ENCODE measurements at places on chromosomes 7 and 10. TPM values are rescaled to one million over a fixed set of nuclear protein-coding genes. Genes with fewer than 3 reads are reported as not detected.

- no peaks in the 10 kb centered on the region for H3K4me1 ChIP-seq
- DNase-seq: no peak
- H3K27ac ChIP-seq: no peak overlapping the region
- no peaks in the 10 kb centered on the region for H3K36me3 ChIP-seq
Observed at GRCh38 chr10:29454250-29454649, 165.4 kb downstream of the LYZL1 start.

Gene AKR1C4
- 0.07 TPM for polyA plus RNA-seq

GRCh38 chr7:48976850-48977249 is 52.5 kb downstream of the CDC14C start:
- no peak for DNase-seq
- H3K27ac ChIP-seq: no peak overlapping the region
- H3K36me3 ChIP-seq: no peaks in the 10 kb centered on the region
- no peak overlapping the region for H3K4me3 ChIP-seq
- H3K27me3 ChIP-seq: no peaks in the 10 kb centered on the region
- H3K4me1 ChIP-seq: no peaks in the 10 kb centered on the region

Gene FRAT2
- 5.5 TPM for polyA plus RNA-seq

DNA sequence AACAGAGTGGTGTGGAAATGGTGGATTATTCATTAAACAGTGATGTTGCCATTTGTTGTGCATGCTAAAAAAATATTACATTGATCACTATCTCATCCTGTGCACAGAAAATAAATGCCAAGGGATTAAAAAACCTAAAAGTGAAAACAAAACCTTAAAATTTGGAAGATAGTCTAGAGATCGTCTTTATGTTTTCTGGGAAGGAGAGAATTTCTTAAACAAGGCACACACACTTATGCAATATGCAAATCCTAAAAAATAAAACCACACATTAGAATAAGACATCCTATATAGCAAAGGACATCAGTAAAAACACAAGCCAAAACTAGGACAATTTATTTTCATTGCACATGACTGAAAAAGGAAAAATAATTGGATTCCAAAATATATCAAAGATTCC is 54.5 kb downstream of the MACC1 start:
- no peak for DNase-seq
- no peak overlapping the region for H3K4me3 ChIP-seq
- H3K4me1 ChIP-seq: no peaks in the 10 kb centered on the region
- H3K27ac ChIP-seq: no peak overlapping the region

GRCh38 chr10:113982296-113982695 is 61.4 kb upstream of the ADRB1 start:
- H3K27me3 ChIP-seq: no peaks in the 10 kb centered on the region
- no peaks in the 10 kb centered on the region for H3K36me3 ChIP-seq
- no peak for DNase-seq

Gene ANKRD7
- 1.2 TPM for polyA plus RNA-seq

- DNase-seq: no peak
- H3K27me3 ChIP-seq: no peaks in the 10 kb centered on the region
- no peaks in the 10 kb centered on the region for H3K36me3 ChIP-seq
- H3K27ac ChIP-seq: no peak overlapping the region
- H3K4me3 ChIP-seq: no peak overlapping the region
- H3K4me1 ChIP-seq: no peaks in the 10 kb centered on the region
Observed at GRCh38 chr7:116740231-116740630, 68.2 kb downstream of the MET start.

DNA sequence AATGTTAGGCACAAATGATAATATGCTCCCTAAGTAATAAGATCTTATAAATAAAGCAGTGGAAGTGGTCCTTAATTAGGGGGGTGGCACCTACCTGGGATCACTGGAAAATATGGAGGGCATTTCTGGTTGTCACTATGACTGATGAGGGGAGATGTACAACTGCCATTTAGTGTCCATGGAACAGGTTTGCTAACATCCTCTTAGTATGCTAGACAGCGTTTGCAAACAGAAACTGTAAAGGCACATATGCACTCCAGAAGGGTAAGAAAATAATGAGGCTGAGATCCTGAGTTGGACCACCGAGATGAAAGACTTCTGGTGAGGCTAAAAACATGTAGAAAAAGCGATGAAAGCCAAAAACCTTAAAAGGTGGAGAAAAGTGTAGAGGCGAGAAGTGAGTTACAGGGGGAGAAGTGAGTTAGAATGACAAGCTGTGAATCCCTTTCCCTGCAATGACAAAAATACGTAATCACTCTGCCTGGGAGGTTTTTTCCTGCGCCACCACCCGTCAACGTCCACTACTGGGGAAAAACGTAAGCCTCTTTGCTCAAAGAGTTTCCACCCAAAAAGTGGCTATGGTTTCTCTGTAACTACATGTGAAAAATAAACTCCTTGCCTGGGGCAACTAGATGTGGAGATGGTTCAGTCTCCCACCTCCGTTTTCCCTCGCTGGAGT is 767 bp downstream of the KRIT1 start:
- peak overlapping the region; percentile 92 for H3K27ac ChIP-seq
- no peaks in the 10 kb centered on the region for H3K36me3 ChIP-seq
- H3K4me3 ChIP-seq: peak overlapping the region; percentile 84

DNA sequence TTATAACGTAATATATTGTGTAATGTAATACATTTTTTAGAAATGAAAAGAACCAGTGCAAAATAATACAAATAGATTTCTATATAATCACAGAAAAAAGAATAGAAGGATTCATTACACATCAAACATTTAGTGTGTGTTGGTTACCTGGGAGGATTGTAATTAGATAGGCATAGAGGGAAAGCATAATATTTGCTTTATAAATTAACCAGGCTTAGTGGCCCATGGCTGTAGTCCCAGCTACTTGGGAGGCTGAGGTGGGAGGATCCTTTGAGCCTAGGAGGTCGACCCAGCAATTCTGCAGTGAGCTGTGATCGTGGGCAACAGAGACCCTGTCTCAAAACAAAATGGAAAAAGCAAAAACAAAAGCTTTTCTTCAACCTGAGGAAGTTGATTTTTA is 5.0 kb upstream of the CNOT4 start:
- H3K27ac ChIP-seq: no peak overlapping the region
- H3K4me1 ChIP-seq: no peaks in the 10 kb centered on the region
- no peaks in the 10 kb centered on the region for H3K36me3 ChIP-seq
- no peak overlapping the region for H3K4me3 ChIP-seq
- no peaks in the 10 kb centered on the region for H3K27me3 ChIP-seq

DNA sequence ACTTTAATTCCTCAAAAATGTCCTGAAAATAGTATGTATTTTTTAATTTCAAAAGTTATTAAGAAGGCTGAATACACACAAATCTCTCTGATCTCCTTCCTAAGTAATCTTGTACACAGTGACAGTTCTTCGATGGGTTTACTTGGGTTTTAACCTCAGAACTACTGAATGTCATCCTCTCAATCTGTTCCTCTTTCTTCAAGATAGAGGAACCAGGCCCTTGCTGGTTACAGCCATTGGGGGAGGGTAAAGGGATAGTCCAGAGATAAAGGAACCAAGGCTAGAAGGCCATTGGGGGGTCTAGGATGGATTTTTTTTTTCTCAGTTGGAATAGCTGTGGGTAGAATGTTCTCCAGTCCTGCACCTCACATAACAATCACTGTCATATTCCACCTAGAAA is 224.9 kb downstream of the SKIDA1 start:
- no peaks in the 10 kb centered on the region for H3K4me1 ChIP-seq
- no peak for DNase-seq
- H3K27ac ChIP-seq: no peak overlapping the region
- H3K4me3 ChIP-seq: no peak overlapping the region

- H3K36me3 ChIP-seq: no peaks in the 10 kb centered on the region
- H3K27me3 ChIP-seq: no peaks in the 10 kb centered on the region
- no peak overlapping the region for H3K4me3 ChIP-seq
- no peak overlapping the region for H3K27ac ChIP-seq
Observed at GRCh38 chr7:15603124-15603523, 41.3 kb upstream of the AGMO start.

DNA sequence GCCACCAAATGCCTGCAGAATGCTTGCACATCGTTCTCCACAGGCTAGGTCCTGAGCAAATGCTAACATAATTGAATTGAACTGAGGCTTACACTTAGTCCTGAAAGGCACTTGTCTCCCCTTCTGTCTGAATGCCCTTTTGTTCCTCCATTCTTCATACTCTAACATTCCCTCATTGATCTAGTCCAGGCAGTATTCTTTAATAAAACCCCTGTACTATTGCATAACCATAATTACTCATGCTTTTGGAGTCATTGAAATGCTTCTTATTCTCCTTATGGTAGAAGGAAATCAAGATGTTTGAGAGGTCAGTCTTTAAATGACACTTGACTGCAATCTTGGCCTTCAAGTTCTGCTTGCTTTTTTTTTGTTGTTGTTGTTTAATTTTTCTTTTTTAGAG is 7.1 kb downstream of the PI4K2A start:
- no peak overlapping the region for H3K4me3 ChIP-seq
- H3K27ac ChIP-seq: no peak overlapping the region
- no peaks in the 10 kb centered on the region for H3K4me1 ChIP-seq
- H3K27me3 ChIP-seq: no peaks in the 10 kb centered on the region
- peaks cover 12% of the 10 kb centered on the region for H3K36me3 ChIP-seq
- no peak for DNase-seq

- H3K27me3 ChIP-seq: no peaks in the 10 kb centered on the region
- no peak overlapping the region for H3K4me3 ChIP-seq
- DNase-seq: no peak
- no peaks in the 10 kb centered on the region for H3K4me1 ChIP-seq
Observed at GRCh38 chr10:79029478-79030390, 39.0 kb upstream of the ZMIZ1 start.

Gene ADRB1
- 2.1 TPM for polyA plus RNA-seq

- no peak overlapping the region for H3K4me3 ChIP-seq
- no peak for DNase-seq
- H3K27me3 ChIP-seq: no peaks in the 10 kb centered on the region
Observed at GRCh38 chr7:36929791-36930190, 205.5 kb upstream of the AOAH start.

DNA sequence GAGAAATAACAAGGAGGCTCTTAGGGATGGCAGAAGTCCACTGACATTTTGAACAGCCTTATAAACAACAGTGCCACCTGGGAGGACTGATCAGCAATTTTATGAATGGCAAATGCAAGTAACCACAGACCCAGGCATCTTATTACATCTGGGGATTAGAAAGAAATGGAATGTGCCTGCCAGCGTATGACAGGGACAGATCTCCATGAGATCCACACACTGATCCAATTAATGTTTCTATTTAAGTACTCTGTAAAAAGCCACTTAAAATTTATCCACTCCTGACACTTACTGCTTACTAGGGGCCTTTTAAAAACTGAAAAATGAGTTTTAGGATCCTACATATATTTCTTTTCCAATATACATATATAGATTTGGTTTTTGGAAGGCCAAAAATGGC is 28.6 kb downstream of the PARD3 start:
- no peak for DNase-seq
- peaks cover 31% of the 10 kb centered on the region for H3K4me1 ChIP-seq
- no peak overlapping the region for H3K27ac ChIP-seq
- H3K27me3 ChIP-seq: no peaks in the 10 kb centered on the region
- no peaks in the 10 kb centered on the region for H3K36me3 ChIP-seq

- H3K36me3 ChIP-seq: no peaks in the 10 kb centered on the region
- no peak for DNase-seq
- no peak overlapping the region for H3K27ac ChIP-seq
- no peaks in the 10 kb centered on the region for H3K4me1 ChIP-seq
- no peak overlapping the region for H3K4me3 ChIP-seq
Observed at GRCh38 chr7:149729983-149730801, 43.2 kb downstream of the ZNF467 start.

- H3K36me3 ChIP-seq: no peaks in the 10 kb centered on the region
- no peak overlapping the region for H3K4me3 ChIP-seq
- DNase-seq: no peak
- H3K27me3 ChIP-seq: no peaks in the 10 kb centered on the region
- H3K27ac ChIP-seq: no peak overlapping the region
- no peaks in the 10 kb centered on the region for H3K4me1 ChIP-seq
Observed at GRCh38 chr10:8830876-8831275, 776.4 kb downstream of the GATA3 start.

DNA sequence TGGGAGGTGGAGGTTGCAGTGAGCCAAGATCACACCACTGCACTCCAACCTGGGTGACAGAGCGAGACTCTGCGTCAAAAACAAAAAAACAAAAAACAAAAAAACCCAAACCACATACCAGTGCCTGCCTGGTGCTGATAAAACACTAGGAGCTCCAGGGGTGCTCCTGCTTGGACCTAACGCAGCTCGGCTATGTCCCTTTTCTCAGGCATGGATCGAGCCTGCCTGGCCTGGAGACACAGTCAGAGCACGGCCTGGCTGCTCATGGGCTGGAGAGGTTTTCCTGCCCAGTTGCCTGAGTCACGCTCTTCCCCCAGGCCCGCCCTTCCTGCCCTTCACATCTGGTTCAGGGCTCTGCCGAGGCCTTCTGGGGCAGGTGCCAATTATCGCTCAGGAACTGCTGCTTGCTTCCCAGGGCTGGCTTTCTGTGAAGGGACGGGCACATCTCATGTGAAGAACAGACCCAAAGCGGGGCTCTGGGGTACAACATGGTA is 12.6 kb upstream of the NPFFR1 start:
- H3K4me1 ChIP-seq: peaks cover 7% of the 10 kb centered on the region
- peak overlapping the region; percentile 57 for H3K27ac ChIP-seq
- H3K4me3 ChIP-seq: no peak overlapping the region
- no peaks in the 10 kb centered on the region for H3K36me3 ChIP-seq

DNA sequence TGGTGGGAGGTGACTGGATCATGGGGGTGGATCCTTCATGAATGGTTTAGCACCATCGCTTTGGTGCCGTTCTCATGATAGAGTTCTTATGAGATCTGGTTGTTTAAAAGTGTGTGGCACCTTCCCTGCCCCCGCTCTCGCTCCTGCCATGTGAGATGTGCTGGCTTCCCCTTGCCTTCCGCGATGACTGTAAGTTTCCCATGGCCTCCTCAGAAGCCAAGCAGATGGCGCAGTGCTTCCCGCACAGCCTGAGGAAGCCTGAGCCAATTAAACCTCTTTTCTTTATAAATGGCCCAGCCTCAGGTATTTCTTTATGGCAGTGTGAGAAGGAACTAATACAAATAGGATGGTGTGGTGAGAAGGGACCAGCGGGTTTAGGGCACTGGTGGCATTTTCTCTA is 243.3 kb upstream of the CELF2 start:
- DNase-seq: no peak
- no peak overlapping the region for H3K4me3 ChIP-seq
- H3K27ac ChIP-seq: no peak overlapping the region
- no peaks in the 10 kb centered on the region for H3K36me3 ChIP-seq

- H3K4me1 ChIP-seq: no peaks in the 10 kb centered on the region
- no peaks in the 10 kb centered on the region for H3K36me3 ChIP-seq
- H3K4me3 ChIP-seq: no peak overlapping the region
Observed at GRCh38 chr7:108627476-108628051, 57.9 kb downstream of the DNAJB9 start.

DNA sequence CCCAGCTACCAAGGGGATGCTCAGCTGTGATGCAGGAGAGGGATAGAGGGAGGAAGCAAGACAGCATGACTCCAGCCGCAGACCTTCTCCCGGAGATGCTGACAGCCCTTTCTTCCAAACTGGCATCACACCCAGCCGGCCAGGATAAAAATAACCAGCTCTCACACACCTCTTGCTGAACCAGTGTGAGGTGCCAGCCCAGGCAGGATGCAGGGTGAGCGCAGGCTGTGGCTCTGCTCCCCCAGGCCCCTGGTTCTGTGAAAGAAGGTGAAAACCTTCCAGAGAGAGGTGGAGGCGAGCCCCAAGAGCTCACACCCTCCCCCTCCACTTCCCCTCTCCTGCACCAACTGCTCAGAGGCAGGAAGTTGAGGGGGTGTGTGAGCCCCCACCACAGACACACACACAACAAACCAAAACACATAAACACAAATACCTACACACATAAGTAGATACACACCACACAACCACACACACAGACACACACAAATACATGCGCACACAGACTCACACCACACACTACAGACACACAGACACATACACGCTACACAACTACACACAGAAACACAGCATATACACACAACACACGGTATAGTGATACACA is 4.0 kb downstream of the GPR15LG start:
- no peak for DNase-seq
- H3K4me1 ChIP-seq: no peaks in the 10 kb centered on the region
- no peak overlapping the region for H3K4me3 ChIP-seq
- H3K36me3 ChIP-seq: no peaks in the 10 kb centered on the region
- no peak overlapping the region for H3K27ac ChIP-seq
- H3K27me3 ChIP-seq: no peaks in the 10 kb centered on the region
